ENCODE measurements at places on chromosomes 3 and 15. TPM values are rescaled to one million over a fixed set of nuclear protein-coding genes. Genes with fewer than 3 reads are reported as not detected.

- DNase-seq: no peak
These were observed 39.8 kb upstream of the SGO1 start for GRCh38 chr3:20225769-20226168.

GRCh38 chr3:134797057-134797740, 2.1 kb downstream of the EPHB1 start:
- DNase-seq: no peak

- DNase-seq: peak; percentile 59
These were observed 1.6 kb downstream of the GOLGB1 start for GRCh38 chr3:121747976-121748375.

TMEM158 gene
- 4.7 TPM for total RNA-seq

CHST13 gene
- total RNA-seq: not detected

- no peak for DNase-seq
These were observed 16.3 kb downstream of the ITGA11 start for GRCh38 chr15:68415501-68416157.

PLSCR2 gene
- not detected for total RNA-seq

ECE2 gene
- not detected for total RNA-seq

DNA sequence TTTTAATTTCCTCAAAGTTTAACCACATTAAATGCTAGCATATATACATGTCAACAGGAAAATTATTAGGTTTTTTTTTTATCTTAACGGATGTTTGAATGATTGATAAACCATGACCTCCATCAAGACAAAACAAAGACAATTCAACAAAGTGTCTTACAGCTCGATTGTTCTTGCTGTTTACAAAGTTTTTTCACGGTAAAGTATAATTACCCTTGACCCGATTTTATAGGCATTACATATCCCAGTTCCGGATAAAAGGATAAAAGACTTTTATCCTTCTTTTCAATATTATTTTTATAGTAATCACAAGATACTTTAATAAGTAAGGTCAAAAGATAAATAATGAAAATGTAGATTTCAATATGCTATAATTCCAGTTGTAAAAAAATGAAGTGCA, 96.9 kb downstream of the RORA start:
- no peak for DNase-seq

GRCh38 chr15:65334586-65335231, 30.2 kb downstream of the RNU5B-1 start:
- peak; percentile 62 for DNase-seq

EXD1 gene
- not detected for total RNA-seq

DNA sequence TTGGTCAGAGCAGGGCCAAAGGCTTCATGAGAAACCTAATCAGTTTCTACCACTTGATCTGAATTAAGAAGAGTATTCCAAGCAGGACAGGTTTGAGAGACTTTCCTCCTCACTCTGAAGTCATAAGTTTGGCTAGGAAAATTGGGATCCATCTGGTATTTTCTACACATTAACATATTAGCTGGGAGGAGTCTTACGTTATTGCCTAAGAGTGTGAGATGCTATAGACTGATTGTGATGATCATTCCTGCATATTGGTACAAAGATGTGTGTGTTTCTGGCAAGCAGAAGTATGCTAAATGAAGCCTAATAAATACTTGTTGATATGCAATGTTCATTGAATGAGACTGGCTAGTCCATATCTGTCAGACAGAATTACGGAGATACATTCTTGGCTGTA, 73.5 kb upstream of the RASGRP1 start:
- no peak for DNase-seq

GRCh38 chr3:60854791-60855190, 396.5 kb downstream of the FHIT start:
- no peak for DNase-seq

GABRB3 gene
- total RNA-seq: under 0.01 TPM

GOLGA6D gene
- not detected for total RNA-seq

C15orf62 gene
- under 0.01 TPM for total RNA-seq

NANOGP8 gene
- total RNA-seq: 1.2 TPM

GRCh38 chr15:45884755-45885445, 250.1 kb downstream of the SQOR start:
- no peak for DNase-seq

DNA sequence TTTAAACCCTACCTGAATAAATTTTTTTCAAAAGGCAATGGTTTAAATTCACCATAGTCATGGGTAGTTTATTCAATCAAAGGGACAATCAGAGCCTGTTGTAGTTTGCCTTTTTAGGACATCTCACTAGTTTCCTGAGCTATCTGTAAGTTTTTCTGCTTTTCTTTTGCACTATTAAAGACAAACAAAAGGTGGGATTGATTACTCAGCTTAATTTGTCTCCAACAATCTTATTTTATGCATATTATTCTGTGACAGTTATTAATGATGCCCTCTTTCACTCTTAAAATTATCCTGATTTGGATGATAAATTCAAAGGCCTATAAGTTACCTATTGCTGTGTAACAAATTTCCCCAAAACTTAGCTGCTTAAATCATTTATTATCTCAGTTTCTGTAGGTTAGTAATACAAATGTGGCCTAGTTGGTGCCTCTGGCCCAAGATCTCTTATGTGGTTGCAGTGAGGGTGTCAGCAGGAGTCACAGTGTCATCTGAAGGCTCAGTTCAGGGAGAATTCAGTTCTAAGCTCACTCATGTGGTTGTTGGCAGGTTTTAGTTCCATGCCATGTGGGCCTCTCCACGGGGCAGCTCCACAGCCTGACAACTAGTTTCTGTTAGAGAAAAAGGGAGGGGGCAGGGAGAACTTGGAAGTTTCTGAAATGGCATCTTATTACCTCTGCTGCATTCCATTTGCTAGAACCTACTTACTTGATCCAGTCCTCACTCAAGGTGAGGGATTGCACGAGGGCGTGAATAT, 16.0 kb downstream of the ARMC8 start:
- DNase-seq: no peak

GRCh38 chr3:89488800-89489580, 381.6 kb downstream of the EPHA3 start:
- no peak for DNase-seq

DNA sequence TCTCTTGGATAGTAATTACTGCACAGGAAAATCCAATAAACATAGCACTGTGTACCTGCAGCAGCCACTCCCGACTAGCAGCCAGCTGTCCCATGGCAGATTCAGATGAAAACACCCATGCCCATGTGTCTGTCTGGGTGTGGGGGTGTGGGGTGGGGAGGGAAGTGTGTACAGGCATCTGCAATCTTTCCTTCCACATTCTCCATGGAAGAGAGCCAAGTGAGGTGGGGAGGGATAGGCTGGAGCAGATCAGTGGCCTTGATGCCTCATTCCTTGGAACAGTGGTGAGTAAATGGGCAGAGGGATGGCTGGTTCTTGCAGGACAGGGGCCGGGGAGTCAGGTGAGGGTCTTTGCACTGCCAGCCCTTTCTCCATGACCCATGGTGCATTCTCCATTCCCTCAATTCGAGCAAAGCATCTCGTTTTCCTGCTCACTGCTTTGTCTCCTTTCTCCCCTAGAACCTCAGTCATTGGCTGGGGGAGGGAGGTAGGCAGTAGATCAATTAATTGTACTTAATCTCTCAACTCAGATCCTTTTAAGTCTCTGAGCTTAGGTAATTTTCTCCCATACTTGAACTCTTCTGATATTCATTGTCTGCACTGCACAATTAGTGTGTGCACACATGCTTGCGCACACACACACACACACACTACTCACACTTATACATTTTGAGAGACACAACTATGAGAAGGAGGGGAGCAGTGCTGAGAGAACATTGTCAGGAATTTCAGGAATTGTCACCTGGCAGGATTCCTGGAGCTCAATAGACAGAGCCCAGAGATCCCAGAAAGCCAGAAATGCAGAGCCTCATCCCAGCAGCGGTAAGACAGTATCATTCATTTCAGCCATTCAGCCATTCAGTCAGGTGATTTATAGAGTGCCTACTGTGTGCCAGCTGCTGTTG, 31.9 kb downstream of the PDIA5 start:
- DNase-seq: no peak

PYGO1 gene
- total RNA-seq: 18.0 TPM

GRCh38 chr15:72927451-72927850, 124.8 kb upstream of the NEO1 start:
- no peak for DNase-seq

GRCh38 chr3:59235634-59236012, 185.8 kb upstream of the CFAP20DC start:
- DNase-seq: no peak

GRCh38 chr3:133915685-133916658, 20.3 kb upstream of the RAB6B start:
- DNase-seq: no peak

- DNase-seq: peak; percentile 65
These were observed 53.1 kb upstream of the SLC7A14 start for GRCh38 chr3:170638988-170639387.

PLXND1 gene
- 126 TPM for total RNA-seq

GRCh38 chr15:80856400-80856799, 77.2 kb downstream of the CEMIP start:
- DNase-seq: no peak

DNA sequence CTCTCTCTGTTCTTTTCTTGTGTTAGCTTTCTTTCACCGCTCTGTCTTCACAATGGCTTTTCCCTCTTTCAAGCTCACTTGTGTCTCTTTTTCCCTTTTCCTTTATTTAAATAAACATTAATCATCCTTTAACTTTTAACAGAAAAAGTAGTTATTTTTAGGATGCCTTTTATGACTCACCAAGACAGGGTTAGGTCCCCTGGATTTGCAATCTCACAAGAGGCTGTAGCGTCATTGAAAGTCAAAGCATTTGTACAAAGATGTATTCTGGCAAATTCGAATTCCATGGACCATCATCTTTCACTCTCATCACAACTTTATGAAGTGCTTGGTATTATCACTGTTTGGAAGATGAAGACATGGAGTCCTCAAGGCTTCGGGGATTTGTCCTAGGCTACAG, 34.8 kb upstream of the MCTP2 start:
- peak; percentile 64 for DNase-seq

GRCh38 chr3:154040283-154040682, 80.9 kb upstream of the ARHGEF26 start:
- no peak for DNase-seq

DNA sequence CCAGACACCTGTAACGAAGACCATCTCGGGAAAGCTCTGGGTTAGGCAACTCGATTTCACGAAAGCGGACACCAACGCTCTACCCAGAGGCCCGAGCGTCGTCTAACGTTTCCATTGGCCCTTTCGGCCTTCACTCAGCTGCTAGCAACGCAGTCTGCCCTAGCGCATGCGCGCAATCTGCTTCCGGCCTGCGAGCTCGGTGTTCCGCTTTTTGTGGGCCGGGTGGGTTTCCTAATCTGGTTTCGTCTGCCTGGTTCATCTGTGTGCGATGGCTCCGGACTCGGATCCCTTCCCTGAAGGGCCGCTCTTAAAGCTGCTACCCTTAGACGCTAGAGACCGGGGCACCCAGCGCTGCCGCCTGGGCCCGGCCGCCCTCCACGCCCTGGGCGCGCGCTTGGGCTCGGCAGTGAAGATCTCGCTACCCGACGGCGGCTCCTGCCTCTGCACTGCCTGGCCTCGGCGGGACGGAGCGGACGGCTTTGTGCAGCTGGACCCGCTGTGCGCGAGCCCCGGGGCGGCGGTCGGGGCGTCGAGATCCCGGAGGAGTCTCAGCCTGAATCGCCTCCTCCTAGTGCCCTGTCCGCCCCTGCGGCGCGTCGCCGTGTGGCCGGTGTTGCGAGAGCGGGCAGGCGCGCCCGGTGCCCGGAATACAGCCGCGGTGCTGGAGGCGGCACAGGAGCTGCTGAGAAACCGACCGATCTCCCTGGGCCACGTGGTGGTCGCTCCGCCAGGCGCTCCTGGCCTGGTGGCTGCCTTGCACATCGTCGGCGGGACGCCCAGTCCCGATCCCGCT, 24.0 kb upstream of the GATM start:
- DNase-seq: peak; percentile 98

MESP1 gene
- total RNA-seq: under 0.01 TPM

- DNase-seq: no peak
These were observed 471.2 kb downstream of the NR2F2 start for GRCh38 chr15:96801576-96802150.

GRCh38 chr3:171481011-171481410, 20.8 kb upstream of the TNIK start:
- DNase-seq: no peak

DNA sequence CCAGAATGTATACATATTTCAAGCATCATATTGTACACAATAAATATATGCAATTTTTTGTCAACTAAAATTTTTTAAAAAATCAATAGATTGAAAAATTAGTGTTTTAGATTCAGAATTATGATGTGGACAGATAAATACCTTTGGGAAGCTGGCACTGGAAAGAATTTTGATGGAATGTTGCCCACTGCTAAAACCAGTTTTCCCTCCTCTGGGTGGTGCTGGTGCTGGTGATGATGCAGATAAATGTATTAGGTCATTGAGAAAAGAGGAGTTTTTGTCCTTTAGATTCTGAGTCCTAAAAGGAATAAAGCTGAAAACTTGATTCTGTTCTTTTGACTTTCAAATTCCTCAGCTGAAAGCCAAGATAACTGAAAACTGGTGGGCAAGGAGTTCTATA, 56.0 kb upstream of the SUCLG2 start:
- no peak for DNase-seq

Data from osteoblast (primary cell).